NCI-H1694 (cell line): ENCODE measurements at places on chromosomes 12 and 14.

GRCh38 chr12:402029-402389 is 565 bp downstream of the CCDC77 start:
- no peak for DNase-seq

DNA sequence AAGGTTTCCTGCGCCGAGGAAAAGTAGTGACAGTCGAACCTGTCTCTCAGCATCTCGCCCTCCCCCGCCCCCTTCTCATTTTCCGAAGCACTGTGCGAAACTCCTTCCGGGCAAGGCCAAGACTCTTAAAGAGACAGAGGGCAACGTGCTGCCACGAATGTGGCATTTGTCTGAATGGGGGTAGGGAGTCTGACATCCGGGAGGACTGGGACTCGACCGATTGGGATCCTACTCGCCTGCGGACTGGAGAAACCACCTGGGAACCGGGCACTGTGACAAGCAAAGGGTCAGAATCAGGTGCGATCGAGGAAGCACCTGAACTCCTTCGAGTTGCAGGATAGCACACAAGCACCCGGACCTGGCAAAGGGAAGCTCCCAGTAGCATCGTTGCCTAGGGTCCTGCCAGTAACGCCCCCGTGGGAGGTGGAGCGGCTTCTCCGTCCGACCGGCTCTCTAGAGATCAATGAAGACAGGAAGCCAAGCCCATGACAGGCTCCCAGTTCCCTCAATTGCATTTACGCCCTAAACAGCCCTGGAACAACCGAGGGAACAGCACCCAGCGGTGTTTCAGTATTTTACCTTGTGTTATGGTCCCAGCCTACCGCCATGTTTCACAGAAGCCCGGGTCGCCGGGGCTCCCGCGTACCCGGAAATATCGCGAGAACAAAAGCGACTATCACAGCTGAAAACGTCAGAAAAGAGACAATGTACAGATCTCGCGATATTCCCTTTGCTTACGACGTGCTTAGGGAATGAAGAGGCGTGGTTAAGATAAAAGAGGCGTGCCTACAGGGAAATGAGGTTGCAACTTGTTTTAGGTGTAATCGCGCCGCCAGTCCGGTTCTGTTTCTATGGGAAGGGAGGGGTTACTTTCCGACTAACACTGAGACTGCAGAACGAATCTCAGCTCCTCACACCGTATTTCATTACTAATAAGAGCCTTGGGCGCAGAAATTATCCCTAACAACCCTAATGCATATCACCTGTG is at the start of gene ERGIC2:
Gene ERGIC2 (minus strand): TSS at position 637 of the 988 bp plus-strand sequence. CDS start 9,539 bp downstream, outside the sequence.
- DNase-seq = peak; percentile 99

DNA sequence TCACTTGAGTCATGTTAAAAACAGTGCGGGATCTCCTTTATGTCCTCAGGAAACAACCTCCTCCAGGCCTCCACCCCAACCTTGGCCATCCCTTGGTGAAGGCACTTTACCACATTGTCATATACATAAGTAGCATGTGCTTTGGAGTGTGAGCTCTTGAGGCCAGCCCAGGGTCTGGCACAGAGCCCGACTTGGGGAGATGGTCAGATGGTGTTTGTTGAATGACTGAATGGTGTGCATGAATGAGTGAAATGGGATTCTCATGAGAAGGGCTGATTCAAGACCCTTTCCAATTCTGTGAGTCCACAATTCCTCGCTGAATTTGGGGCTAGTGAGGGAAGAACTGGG is 52.9 kb upstream of the DLK1 start:
- no peak for DNase-seq

DNA sequence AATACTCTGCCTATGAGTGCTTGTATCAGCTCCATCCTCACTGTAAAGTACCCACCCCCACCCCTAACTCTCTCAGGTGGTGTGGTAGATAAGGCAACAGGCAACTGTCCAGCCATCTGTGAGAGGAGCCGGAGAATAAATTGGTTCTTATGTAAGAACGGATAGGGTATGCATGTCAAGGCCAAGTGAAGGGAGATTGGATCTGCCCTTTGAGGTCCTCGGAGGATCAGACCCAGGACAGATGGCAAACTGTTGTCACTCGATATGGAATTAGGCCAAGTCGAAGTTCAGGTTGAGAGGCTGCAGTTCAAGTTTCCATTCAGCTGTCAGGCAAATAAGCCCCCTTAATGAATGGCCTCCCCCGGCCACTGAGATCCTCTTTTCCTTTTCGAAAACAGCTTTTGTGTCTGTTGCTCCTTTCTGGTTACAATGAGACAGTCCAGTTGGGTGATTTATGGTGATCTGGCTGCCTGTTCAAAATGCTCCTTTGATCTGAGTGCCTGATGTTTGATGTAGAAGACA is 120.3 kb downstream of the VRK1 start:
- DNase-seq = peak; percentile 81
